ENCODE measurements at places on chromosomes 7 and 10.

GRCh38 chr7:90587766-90588165 lies 8.4 kb upstream of the CDK14 start:
- no peak for DNase-seq

GRCh38 chr10:126196281-126196680 lies 192.0 kb downstream of the ADAM12 start:
- DNase-seq, result no peak

DNA sequence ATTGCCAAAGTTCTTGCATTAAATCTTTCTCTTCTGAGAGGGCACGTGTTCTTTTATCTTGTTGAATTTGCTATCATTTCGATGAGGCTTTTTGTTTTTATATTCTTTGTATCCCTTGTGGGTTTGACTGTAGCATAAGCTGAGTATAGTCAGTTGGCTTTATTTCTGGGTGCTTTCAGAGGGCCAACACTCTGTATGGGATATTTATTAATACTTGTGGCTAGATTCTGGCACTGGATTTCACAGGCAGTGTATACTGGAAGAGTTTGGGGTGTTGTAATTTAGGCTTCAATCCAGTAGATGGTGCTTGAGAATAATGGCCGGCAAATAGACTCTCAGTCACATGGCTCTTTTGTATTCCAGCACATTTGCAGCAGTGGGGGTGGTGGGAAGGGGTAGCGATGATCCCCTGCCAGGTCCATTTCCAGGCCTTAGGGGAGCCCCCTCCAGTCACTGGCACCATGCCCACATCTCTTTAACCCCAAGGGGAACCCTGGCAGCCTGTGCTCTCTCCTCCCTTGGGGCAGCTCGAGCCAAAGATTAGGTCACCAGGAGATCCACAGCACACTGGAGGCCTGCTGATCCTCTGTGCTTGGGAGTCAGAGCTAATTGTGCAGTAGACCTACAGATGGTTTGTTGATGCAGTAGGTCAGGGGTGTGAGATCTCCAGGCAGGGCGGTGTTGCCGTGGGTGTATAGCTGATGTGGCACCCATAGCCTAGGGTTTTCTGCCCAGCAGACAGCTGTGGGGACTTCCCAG lies 81.8 kb downstream of the PTPN20 start:
- DNase-seq, result no peak

- DNase-seq, result no peak
Observed at GRCh38 chr7:141287936-141288335, 214.1 kb downstream of the TMEM178B start.

DNA sequence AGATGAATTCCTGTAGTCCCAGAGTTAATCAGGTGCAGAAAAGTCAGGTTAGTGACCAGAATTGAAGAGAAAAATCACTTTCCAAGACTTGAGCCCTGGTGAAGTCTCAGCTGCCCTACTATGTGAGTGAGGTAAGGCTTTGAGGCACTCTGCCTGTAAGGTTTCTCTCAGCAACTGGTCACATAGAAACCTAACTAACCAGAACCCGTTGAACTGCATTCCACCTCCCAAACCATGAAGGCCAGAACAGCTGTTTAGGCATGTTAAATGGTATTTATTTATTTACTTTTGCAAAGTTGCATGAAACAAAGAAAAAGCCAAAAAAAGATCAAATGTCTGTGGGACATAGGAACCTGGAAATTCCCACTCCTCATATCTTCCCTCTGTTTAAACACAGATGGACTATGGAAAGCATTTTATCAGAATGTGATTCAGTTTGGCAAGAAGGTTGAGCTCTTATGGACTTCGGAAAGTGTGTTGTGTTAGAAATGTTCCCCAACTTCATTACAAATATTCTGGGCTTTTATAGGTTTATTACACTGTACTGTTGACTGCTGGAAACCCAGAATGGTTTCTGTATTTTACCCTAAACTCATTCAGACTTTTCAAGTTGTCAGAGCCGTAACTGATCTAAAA lies 12.8 kb upstream of the GPR85 start:
- DNase-seq, result no peak

- DNase-seq, result no peak
Observed at GRCh38 chr10:34374356-34375045, 440.6 kb downstream of the PARD3 start.

All from CD4-positive, alpha-beta T cell (primary cell).